ENCODE measurements at places on chromosomes 4 and X.

DNA sequence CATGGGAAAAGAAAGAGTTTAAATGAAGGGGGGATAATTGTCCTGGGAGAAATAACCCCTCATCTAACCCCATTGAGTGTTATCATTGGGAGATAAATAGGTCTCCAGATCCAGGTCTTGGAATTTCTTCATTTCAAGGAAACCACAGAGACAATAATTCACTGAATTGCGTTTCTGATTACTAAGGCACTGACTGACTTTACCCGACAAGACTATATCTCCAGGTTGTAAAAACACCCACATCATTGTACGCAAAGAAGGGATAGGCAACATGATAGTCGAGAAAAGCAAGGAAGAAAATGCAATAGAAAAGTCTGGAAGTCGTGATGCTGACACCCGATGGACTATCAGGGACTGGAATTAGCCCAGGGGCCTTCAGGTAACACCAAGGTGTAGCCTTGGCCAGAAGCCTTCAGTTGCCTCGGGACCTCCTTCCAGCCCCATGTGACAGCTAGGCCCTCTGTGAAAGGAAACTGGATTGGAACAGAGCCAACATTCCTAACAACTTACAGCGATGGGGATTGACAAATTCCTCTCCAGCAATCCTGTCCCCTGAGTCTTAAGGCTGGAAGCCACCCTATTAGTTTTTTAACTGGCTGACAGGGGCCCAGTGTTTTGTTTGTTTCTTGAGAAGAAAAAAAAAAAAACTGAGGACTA is 46.5 kb upstream of the RAB9B start:
- DNase-seq, result no peak

DNA sequence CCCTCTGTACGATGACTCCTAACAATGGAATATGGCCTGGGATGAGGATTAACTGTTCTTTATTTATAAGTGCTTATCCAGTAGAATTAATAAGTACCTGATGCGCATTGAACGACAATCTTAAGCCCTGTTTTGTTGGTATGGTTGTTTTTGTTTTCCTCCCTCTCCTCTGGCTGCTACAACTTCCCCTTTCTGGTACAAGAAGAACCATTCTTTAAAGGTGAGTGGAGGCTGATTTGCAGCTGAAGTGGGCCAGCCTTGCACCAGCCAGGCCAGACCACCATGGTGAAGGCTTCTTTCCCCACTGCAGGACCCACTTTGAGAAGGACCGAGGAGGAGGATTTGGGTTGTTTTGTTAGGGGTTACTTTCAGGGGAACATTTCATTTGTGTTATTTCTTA is 113.3 kb downstream of the PARM1 start:
- DNase-seq, result no peak

- DNase-seq, result no peak
Measured at GRCh38 chrX:4844376-4844775, 1130.9 kb upstream of the PRKX start.

GRCh38 chr4:10816571-10816970 is 132.0 kb upstream of the CLNK start:
- no peak for DNase-seq

GRCh38 chr4:77127215-77127614 is 29.8 kb upstream of the CCNG2 start:
- no peak for DNase-seq

DNA sequence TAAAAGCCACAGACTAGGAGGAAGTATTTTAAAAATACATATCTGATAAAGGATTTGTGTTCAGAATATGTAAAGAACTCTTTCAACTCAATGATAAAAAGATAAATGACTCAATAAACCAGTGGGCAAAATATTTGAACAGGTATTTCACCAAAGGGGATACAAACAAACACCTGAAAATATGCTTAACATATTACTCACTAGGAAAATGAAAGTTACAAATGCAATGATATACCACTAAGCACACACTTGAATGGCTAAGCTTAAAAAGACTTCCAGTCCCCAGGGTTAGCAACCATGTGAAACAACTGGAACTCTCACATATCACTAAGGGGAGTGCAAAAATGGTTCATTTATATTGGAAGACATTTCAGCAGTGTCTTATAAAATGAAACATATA is 131.6 kb downstream of the SLIT2 start:
- no peak for DNase-seq

DNA sequence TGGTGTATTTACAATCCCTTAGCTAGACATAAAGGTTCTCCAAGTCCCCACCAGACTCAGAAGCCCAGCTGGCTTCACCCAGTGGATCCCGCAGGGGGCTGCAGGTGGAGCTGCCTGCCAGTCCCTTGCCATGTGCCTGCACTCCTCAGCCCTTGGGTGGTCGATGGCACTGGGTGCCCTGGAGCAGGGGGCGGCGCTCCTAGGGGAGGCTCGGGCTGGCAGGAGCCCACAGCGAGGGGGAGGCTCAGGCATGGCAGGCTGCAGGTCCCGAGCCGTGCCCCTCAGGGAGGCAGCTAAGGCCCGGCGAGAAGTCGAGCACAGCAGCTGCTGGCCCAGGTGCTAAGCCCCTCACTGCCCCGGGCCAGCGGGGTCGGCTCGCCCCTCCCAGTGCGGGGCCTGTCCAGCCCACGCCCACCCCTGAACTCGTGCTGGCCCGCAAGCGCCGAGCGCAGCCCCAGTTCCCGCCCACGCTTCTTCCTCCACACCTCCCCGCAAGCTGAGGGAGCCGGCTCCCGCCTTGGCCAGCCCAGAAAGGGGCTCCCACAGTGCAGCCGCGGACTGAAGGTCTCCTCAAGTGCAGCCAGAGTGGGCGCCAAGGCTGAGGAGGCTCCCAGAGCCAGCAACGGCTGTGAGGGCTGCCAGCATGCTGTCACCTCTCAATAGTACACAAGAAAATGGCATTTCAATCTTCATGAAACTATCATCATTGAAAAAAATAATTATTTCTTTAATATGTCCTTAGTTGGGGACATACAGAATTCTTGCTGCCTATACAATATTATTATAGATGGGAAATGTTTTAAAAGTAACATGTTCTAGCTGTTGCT is 189.1 kb downstream of the SLC7A11 start:
- no peak for DNase-seq

GRCh38 chr4:37320513-37321235 is 76.1 kb downstream of the NWD2 start:
- DNase-seq, result no peak

DNA sequence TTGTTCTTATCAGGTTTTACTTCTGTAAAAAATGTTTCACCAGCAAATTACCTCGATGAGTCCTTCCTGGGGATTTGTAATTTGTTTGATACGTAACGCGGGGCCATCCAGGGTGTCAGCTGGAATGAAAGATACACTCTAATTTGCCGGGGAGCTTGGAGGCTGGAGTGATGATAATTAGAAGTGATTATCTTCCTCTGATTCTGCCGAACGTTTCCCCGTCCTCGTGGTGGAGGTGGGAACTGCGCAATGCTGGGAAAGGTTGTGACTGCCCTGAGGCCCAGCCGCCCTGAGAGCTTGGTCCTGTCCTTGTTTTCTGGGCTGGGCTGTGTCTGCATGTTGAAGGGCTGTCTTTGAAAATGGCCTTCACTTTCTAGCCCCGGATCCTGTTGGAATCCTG is 48.0 kb downstream of the SORCS2 start:
- no peak for DNase-seq

DNA sequence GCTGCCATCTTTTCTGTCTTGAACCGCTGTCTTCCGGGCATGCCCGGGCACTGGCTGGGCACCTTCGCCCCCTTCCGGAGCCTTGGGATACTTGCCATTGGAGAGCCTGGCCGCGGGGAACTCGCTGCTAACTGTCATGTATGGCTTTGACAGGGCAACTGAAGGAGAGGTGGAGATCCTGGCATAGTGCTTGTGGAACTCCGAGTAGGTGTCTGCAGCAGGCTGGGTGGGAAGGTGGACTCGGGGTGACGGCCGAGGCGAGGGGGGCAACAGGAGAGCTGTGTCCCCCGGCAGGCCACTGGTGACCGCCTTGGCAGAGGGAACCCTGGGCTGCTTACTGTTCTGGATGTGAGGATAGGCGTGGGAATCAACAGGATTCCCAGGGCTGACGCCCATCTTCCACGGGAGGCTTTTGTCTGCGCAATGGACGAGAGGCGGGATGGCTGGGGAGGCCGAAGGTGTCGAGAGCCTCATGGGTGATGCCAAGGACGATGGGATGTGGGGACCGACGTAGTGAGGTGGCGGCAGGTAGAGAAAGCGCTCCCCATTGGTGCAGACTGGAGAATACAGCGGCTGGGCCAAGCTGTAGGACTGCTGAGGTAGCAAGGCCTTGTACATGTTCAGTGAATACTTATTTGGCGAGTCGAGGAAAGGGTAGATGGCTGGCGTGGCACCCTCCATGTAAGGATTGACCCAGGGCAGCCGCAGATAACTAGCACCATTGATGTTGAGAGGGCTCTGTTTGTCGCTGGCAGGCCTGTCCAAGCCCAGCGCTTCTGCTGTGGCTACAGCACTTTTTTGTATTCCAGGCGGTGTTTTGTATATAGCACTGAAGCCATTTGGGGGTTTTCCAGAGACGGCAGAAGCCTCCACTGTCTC is 23.4 kb downstream of the BCOR start:
- DNase-seq, result no peak

DNA sequence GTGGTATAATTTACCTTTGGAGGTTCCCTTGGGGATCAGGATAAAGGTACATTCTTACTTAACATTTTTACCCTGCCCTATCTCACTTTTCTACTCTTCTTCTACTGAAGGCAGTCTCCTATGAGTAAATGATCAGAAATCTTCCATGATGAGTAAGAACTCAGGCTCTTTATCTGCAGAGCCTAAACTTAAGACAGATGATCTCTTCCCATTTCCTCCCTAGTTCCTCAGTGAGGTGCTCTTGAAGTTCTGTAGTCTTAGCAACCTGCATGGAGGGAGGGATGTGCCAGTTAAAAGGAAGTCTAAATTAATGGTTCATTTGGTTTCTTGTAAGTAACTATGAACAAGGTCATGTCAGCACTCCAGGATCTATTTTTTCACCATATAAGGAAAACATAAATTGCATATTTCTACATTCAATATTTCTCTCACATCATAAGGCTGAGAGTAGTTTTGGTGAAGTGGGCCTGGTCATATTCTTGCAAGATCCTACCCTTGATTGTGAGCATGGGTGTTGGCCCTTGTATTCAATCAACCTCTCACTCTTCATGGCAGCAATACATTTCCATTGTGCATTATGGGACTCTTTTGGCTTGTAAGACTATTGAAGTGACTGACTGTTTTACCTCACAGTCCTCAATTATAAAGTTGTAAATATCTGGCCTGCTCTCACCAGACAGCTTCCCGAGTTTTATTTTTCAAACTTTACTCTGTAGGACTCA is 295.5 kb downstream of the SLC7A11 start:
- DNase-seq, result no peak

DNA sequence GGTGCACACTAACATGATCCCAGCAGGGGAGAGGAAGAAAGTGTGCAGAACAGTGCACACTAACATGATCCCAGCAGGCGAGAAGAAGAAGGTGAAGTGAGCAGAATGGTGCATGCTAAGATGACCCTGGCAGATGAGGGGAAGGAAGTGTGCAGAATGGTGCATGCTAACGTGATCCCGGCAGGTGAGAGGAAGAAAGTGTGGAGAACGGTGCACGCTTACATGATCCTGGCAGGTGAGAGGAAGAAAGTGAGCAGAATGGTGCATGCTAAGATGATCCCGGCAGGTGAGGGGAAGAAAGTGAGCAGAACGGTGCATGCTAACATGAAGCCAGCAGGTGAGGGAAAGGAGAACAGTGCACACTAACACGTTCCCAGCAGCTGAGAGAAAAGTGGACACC is 83.7 kb downstream of the ACOX3 start:
- DNase-seq, result no peak

DNA sequence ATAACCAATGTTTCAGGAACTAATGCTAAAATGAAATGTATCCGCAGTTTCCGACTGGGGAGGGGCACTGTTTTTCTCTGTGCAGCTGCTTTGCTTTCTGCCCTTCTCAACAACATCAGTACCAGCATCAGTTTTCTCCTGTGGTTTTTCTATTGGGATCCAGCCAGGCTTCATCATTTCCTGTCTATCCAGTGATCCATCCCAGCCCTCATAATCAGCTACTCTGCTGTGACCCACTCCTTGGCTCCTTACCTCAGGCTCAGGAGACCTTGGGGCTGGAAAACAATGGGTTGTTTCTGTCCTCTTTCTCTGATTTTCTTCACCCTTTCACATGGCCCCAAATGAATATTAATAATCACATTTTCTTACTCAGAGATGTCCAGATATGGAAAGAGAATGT is 222.2 kb upstream of the DKK2 start:
- DNase-seq, result no peak

DNA sequence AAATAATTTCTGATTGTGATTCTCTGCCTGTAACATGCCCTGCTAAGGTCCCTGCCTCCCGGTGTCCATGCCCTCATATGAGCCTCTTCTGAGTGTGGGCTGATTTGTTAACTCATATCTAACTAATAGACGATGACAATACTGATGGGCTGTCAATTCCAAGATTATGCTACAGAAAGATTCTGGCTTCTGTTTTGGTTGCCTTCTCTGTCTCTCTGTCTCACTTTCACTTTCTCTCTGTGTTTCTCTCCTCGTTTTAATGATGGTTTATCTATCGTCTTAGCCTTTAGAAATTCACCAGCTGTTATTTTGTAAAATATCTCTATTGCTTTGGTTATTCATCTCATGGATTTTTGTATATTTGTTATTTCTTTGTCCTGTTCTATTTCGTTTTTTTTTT is 312.5 kb upstream of the ANXA10 start:
- no peak for DNase-seq

- DNase-seq, result no peak
Measured at GRCh38 chrX:2479420-2479780, 21.4 kb downstream of the DHRSX start.

- no peak for DNase-seq
Measured at GRCh38 chr4:62126064-62126732, 926.1 kb downstream of the ADGRL3 start.

- DNase-seq, result no peak
Measured at GRCh38 chr4:146112389-146112788, 63.1 kb upstream of the LSM6 start.

GRCh38 chrX:12505127-12505526 is 286.1 kb upstream of the PRPS2 start:
- DNase-seq, result no peak

GRCh38 chrX:31130457-31131220 is 58.8 kb upstream of the FTHL17 start:
- DNase-seq, result no peak

GRCh38 chr4:82367438-82368097 is 6.2 kb downstream of the HNRNPD start:
- no peak for DNase-seq

GRCh38 chr4:183936574-183937345 is 31.7 kb downstream of the STOX2 start:
- no peak for DNase-seq
